ENCODE measurements at places on chromosomes 4 and X.

DNA sequence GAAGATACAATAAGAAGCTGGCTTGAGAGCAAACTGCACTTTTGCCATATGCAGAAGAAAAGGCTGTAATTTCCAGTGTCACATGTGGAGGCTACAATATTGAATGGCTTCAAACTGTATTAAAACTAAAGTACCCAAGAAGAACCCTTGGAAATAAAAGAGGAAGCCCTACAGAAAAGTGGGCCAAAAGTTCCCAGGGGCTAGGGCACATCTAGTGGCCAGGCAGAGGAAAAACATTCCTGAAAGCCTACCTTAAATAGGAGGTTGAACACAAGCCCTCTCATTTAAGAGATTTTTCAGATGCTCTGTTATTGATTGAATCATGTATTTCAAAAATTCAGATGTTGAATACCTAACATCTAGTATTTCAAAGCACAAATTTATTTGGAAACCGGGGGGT, 40.6 kb upstream of the PRDX4 start:
- DNase-seq = no peak

DNA sequence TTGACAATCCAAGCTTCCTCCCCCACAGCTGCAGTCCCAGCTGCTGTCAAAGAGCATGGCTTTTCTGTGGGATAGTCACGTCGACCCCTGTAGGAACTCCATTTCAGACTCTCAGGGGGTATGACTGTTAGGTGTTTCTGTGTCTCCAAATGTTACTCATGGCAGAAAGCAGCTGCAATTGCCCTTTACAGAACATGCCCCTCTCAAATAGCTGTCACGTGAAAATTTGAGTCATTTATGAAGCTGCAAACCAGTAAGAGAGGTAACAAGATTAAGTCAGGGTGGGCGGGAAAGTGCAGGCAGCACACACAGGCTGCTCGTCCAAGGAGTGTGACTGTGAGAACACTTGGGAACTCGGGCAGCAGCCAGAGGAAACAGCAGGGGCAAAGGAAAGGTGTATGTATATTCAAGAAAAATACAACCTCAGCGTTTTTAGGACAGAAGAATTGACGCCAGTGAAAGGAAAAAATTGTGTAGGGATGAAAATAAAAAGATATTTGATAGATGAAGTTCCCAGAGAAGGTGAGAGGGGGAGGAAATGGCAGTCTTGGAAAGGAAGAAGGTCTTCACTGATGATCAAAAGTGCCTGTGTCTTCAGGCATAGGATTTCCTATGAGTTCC, 66.5 kb upstream of the TMEM184C start:
- DNase-seq = no peak

DNA sequence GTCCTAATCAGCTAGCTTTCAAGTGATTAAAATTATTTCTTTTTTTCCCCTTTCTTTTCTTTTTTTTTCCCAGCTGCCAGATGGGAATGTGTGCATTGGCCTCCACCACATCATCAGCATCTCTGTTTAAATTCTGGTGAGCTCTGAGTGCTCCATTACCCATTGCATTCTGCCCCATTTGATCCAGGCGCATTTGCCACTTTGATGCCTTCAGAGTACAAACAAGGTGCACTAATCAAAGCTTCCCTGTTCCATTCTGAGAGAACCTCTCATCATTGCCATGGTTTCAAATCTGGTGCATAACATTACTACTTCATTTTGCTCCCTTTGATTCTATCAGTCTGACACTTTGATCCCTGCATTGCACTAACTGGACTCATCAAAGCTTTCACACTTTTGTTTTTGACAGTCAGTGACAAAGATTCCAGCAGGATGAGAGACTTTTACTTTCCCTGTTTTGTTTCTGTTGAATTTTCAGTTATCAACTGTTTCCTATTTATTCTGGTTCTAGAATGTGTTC, 238.8 kb upstream of the PCDH10 start:
- no peak for DNase-seq

GRCh38 chr4:125985856-125986255, 671.1 kb downstream of the FAT4 start:
- DNase-seq = no peak

DNA sequence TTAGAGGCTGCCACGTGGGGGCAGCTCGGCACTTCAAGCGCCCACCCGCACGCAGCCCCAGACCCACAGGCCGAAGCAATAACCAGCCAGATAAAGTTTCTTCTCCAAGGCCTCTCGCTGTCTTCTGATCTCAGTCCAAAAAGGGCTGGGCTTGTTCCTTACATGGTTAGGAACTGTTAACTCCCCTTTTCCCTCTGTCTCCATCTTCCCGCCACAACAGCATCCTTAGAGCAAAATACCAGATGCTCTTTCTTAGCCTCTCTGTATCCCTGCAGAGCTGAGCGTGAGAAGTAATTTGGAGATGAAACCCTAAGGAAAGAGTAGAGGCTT, 23.4 kb upstream of the KIAA1210 start:
- no peak for DNase-seq

GRCh38 chr4:74640111-74640903, 154.0 kb downstream of the BTC start:
- DNase-seq = no peak

GRCh38 chr4:143232277-143232676, 47.6 kb downstream of the USP38 start:
- no peak for DNase-seq

Measured in NCI-H526 treated with DMSO at 0.1 percent for 48 hours (cell line).